ENCODE measurements at places on chromosomes 5 and 9.

GRCh38 chr5:168174376-168174775 lies 117.1 kb upstream of the WWC1 start:
- DNase-seq = peak; percentile 64

- no peak for DNase-seq
Observed at GRCh38 chr5:68746643-68747420, 347.0 kb upstream of the SLC30A5 start.

GRCh38 chr9:136229096-136230065 lies 16.2 kb downstream of the QSOX2 start:
- DNase-seq = no peak

DNA sequence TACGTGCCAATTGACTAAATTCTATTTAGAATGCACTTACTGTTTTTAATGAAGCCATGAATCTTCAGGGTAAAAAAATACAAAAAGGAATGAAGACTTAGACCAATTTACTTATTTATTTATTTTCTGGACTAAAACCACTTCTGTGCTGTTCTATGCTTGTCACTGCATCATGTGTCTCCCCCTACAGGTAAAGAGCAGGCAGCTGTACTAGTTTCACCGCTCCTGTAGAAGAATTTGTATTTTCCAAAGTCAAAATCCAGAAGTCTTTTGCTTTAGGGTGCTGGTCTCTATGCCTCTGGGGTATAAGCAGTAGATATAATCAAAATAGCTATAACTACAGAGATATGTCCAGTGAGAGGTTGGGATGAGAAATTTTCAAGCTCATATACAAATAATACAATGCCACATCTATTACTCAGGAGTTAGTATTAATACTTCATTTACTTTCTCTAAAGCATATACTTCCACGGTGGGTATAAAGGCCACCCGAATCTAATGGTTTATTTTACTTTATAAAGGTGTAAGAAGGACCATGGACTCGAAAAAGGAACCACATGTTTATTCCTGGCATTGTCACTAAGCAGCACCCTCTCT lies 591.5 kb downstream of the RAB3C start:
- DNase-seq = peak; percentile 72

GRCh38 chr9:33840381-33840780 lies 23.4 kb downstream of the UBE2R2 start:
- no peak for DNase-seq

- no peak for DNase-seq
Observed at GRCh38 chr5:149147676-149148075, 6.4 kb downstream of the ABLIM3 start.

- peak; percentile 78 for DNase-seq
Observed at GRCh38 chr5:52794519-52794918, 6.8 kb downstream of the ITGA1 start.

GRCh38 chr5:40798801-40799210 lies 632 bp upstream of the PRKAA1 start:
- peak; percentile 74 for DNase-seq

- DNase-seq = peak; percentile 49
Observed at GRCh38 chr5:109105631-109106267, 304.0 kb downstream of the PJA2 start.

- DNase-seq = no peak
Observed at GRCh38 chr9:20219437-20219836, 402.9 kb downstream of the MLLT3 start.

DNA sequence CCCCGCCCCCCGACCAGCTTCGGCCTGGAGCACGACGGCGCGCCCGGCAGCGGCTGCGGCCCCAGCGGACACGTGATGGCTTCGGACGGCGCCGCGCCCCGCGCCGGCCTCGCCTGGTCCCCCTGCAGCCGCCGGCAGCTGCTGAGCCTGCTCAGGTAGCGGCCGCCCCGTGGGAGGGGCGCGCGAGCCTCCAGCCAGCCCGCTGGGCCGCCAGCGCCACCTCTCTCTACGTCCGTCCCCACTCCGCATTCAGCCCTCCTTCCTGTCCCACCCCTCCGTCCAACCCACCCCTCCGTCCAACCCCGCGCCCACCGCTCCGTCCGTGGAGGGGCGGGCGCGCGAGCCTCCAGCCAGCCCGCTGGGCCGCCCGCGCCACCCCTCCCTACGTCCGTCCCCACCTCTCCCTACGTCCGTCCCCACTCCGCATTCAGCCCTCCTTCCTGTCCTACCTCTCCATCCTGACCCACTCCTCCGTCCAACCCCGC lies 6.5 kb downstream of the ADAMTS13 start:
- no peak for DNase-seq

DNA sequence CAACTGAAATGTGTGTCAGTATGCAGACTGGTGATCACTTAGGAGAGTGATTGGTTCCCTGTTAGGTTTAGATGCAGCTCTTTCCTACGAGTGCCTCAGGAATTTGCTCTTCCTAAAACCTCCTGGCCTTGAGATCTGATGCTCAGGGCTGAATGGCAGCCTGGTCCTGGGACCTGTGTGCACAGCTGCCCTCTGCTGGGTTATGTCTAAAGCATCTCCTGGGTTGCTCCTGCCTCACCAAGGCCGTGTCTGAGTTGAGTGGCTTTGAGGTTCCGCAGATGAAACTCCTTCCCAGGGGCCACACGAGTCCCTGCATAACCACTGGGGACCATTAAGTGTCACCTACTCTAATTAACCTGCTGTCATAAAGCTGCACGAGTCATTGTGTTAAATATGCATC lies 59.5 kb downstream of the MVB12B start:
- no peak for DNase-seq
